ENCODE measurements at places on chromosomes 4 and X.

DNA sequence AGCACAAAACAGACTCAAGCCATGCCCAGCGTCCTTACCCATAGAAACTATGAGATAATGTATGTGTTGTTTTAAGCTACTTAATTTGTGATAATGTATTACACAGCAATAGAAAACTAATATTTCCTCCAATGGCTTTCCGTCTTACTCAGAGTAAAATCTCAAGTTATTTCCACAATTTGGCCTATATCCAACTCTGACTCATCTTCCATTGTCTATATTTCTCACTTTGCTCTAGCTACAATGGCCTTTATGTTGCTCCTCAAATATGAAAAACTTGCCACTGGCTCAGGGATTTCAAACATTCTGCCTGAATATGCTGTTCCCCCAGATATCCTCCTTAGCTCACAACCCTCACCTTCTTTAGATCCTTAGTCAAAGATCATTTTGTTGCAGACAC is 31.6 kb downstream of the IQCM start:
- DNase-seq = no peak

- no peak for DNase-seq
Measured at GRCh38 chr4:164977243-164978164, at the start of gene TRIM61. TRIM61 (minus strand) TSS chr4:164977657; CDS start chr4:164970002, 7,655 bp downstream.

DNA sequence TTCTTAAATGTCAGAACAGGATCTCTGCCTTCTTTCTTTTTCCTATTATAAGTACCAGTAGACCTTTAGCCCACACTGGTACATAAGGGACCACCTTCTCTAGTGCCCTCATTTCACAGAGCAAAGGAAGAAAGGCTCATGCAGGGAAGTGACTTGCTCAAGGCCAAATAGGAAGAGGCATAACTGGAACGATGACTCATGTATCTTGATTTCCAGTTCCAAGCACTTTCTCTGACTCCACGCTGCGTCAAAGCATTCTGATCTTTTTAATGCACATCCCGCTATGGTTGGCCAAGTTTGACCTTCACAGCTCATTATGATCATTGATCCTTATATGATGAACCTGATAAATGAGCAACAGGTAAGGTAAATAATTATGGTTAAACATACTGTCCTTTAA is 542.0 kb downstream of the GBA3 start:
- DNase-seq = no peak

GRCh38 chrX:104187931-104188330 is 21.7 kb downstream of the FAM199X start:
- DNase-seq = no peak

DNA sequence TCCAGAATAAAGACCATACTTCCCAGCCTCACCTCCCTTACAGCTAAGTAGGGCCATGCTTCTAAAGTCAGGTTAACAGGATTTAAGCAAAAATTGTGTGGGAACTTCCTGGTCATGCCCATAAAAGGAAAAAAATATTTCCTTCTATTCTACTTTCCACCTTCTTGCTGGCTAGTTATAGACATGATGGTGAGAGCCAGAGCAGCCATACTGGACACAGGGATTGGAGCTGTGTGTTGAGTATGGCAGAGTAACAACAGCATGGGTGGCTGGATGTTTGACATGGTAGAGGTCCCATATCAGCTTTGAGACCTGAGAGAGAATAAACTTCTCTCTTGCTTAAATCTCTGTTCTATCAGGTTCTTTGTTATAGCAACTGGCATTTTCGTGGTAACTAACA is 15.1 kb upstream of the CBR4 start:
- DNase-seq = no peak

DNA sequence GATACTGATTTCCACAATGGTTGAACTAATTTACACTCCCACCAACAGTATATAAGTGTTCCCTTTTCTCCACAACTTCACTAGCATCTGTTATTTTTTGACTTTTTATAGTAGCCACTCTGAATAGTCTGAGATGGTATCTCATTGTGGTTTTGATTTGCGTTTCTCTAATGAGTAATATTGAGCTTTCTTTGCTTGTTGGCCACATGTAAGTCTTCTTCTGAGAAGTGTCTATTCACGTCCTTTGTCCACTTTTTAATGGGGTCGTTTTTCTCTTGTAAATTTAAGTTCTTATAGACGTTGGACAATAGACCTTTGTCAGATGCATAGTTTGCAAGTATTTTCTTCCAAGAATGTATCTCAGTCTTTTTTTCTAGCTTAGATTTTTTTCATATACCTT is 10.0 kb downstream of the FBXW7 start:
- no peak for DNase-seq

All from breast epithelium (tissue), 4 donors.